ENCODE measurements at places on chromosomes 1 and 21. TPM values are rescaled to one million over a fixed set of nuclear protein-coding genes. Genes with fewer than 3 reads are reported as not detected.

The NUDT4B gene
- polyA plus RNA-seq: not detected

The PAQR6 gene
- polyA plus RNA-seq: 2.0 TPM

The SLC50A1 gene
- polyA plus RNA-seq: 61.8 TPM

The SCNM1 gene
- polyA plus RNA-seq: 57.7 TPM

The CHRNB2 gene
- polyA plus RNA-seq: not detected

The CASZ1 gene
- polyA plus RNA-seq: 10.1 TPM

The CD160 gene
- not detected for polyA plus RNA-seq

DNA sequence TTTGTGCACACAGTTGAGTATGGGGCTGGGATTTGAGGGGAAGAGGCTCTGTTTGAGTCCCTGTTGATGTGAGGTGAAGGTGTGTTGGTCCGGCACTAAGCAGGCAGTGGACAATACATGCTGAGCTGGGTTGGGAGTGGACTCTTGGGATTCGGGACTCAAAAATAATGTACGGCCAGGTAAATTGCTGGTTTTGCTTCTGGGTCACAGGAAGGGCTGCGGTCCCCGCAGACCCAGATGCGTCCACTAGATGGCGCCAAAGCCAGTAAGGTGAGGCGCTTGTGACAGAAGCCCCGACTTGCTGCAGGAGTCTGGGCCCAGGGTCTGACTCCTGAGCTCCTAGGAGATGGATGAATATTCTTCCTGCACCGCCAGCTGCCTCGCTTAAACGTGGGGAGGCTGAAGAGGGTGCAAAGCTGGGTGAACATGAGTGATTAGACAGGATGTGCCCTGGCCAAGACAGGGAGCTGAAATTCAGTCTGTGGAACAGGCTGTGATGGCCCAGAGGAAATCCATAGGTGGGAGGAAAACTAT lies 61.4 kb downstream of the ACBD3 start:
- no peak overlapping the region for H3K27ac ChIP-seq
- no peak overlapping the region for H3K4me3 ChIP-seq
- no peaks in the 10 kb centered on the region for H3K27me3 ChIP-seq

DNA sequence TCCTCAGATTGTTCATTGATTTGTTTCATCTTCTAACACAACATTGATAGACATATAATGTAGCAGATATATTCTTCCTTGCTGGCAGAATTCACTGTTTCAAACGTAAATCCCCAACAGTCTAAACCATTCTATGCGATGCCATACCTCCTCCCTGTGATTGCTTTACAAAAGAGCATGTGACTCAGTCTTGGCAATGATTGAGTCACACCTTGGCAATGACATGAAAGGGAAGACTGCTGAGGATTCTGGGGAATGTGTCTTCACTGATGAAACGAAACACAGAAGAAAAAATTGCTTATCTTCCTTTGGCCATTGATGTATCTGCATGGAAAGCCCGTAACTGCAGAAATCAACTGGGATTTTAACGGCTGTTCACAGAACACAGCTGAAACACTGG lies 409.6 kb upstream of the ZRANB2 start:
- no peaks in the 10 kb centered on the region for H3K4me1 ChIP-seq
- H3K36me3 ChIP-seq: no peaks in the 10 kb centered on the region
- no peak overlapping the region for H3K27ac ChIP-seq
- no peak overlapping the region for H3K4me3 ChIP-seq
- no peaks in the 10 kb centered on the region for H3K27me3 ChIP-seq

DNA sequence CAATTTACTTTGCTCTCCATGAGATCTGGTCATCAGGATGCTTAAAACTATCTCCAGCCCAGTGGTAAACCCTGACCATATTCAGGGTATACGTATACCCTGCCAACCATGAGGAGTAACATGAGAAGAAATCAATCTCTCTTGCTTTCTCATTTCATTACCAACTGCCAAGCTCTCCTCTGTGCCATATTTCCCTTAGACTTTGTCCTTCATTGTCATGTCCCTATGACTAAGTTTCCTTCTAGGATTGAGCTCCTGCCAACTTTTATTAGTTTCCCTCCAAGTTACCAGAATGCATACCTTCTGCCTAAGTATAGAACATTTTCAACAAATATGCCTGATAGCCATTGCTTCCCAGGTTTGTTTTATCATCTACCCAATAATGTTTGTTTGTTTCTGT lies 1113.9 kb upstream of the B3GALT2 start:
- H3K27me3 ChIP-seq: no peaks in the 10 kb centered on the region
- no peaks in the 10 kb centered on the region for H3K36me3 ChIP-seq
- no peak overlapping the region for H3K27ac ChIP-seq
- no peak for DNase-seq

DNA sequence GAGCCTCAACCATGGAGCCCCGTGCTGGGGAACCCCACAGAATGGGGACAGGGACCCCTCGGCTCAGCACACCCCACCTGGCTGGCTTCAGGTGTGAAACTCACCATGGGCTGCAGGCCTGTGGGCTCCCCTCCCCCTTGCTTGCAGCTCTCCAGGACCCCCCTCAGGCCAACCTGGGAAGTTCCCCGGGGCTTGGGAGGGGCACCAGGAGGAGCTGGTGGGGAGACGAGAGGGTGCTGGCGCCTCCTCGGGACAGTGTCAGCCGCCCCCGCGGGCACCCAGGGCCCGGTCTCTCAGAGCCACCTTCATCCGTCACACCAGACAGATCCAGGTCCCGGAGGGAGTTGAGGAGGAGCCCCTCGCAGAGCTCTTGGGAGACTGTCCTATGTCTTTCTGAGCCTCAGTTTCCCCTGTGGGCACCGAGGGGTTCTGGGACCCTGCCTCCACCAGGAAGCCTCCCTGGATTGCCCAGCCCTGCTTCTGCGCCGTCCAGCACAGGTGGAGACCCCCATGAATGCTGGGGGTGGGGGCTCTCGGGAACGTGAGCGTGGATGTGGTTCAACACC lies 657 bp upstream of the TNFRSF18 start:
- H3K27ac ChIP-seq: no peak overlapping the region
- H3K4me1 ChIP-seq: no peaks in the 10 kb centered on the region
- H3K36me3 ChIP-seq: no peaks in the 10 kb centered on the region
- H3K27me3 ChIP-seq: no peaks in the 10 kb centered on the region
- no peak overlapping the region for H3K4me3 ChIP-seq

- H3K36me3 ChIP-seq: no peaks in the 10 kb centered on the region
- no peaks in the 10 kb centered on the region for H3K27me3 ChIP-seq
- no peak for DNase-seq
- peaks cover 11% of the 10 kb centered on the region for H3K4me1 ChIP-seq
- peak overlapping the region; percentile 66 for H3K4me3 ChIP-seq
Measured at GRCh38 chr1:32350785-32351398, 11.4 kb downstream of the FAM229A start.

DNA sequence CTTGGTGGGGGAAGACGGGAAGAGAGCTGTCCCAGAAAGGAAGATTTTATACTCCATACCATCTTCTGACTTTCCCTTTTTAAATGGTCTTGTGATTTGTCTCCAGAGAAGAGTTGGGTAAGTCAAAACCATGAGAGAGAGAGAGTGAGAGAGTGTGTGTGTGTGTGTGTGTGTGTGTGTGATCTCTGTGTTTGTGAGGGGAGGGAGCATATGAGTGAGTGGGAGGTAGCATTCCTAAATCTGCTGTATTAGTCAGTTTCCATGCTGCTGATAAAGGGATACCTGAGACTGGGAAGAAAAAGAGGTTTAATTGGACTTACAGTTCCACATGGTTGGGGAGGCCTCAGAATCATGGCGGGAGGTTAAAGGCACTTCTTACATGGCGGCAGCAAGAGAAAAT lies 102.0 kb upstream of the VANGL1 start:
- DNase-seq: no peak
- no peak overlapping the region for H3K27ac ChIP-seq
- H3K4me1 ChIP-seq: no peaks in the 10 kb centered on the region
- no peak overlapping the region for H3K4me3 ChIP-seq

DNA sequence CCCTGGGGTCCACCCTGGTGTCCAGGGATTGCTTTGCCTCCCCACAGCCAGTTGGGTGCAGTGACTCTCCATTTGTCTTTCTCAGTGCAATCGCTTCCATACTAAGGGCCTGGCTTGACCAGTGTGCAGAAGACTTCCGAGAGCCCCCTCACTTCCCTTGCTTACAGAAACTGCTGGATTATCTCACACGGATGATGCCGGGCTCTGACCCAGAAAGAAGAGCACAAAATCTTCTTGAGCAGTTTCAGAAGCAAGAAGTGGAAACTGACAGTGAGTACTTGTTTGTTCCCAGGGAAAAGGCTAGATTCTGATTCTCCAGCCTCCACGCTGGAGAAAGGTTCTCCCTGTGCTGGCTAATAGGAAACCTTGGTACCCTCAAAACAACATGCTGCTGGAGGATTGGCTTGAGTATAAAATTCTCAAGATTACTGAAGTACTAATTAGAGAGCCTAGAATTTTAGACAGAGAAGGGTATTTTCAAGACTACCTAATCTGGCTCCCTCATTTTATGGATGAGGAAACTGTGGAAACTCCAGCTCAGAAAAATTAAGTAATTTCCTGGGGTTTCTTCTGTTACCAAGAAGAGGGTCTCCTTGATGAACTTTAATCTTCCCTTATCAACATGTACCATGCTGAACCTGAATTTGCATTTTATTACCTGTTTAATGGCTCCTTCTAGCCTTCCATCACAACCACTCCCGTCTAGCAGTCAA lies 75.8 kb downstream of the RGL1 start:
- no peak for DNase-seq
- H3K4me3 ChIP-seq: no peak overlapping the region
- peaks cover 18% of the 10 kb centered on the region for H3K4me1 ChIP-seq
- no peaks in the 10 kb centered on the region for H3K27me3 ChIP-seq
- H3K36me3 ChIP-seq: peaks cover 6% of the 10 kb centered on the region
- no peak overlapping the region for H3K27ac ChIP-seq

GRCh38 chr1:56429288-56429687 lies 150.1 kb downstream of the PLPP3 start:
- H3K27me3 ChIP-seq: no peaks in the 10 kb centered on the region

GRCh38 chr1:83692524-83693381 lies 306.2 kb downstream of the TTLL7 start:
- H3K4me3 ChIP-seq: no peak overlapping the region
- DNase-seq: peak; percentile 42
- no peaks in the 10 kb centered on the region for H3K4me1 ChIP-seq
- no peak overlapping the region for H3K27ac ChIP-seq
- H3K27me3 ChIP-seq: no peaks in the 10 kb centered on the region

GRCh38 chr1:185271921-185272320 lies 45.1 kb downstream of the IVNS1ABP start:
- H3K4me3 ChIP-seq: no peak overlapping the region
- H3K27me3 ChIP-seq: no peaks in the 10 kb centered on the region
- no peak overlapping the region for H3K27ac ChIP-seq

GRCh38 chr1:169201084-169201619 lies 94.7 kb downstream of the ATP1B1 start:
- no peaks in the 10 kb centered on the region for H3K27me3 ChIP-seq
- DNase-seq: no peak
- H3K27ac ChIP-seq: no peak overlapping the region

GRCh38 chr1:226702318-226702956 lies 36.6 kb downstream of the ITPKB start:
- H3K4me3 ChIP-seq: no peak overlapping the region
- H3K27me3 ChIP-seq: no peaks in the 10 kb centered on the region
- DNase-seq: no peak
- peaks cover 5% of the 10 kb centered on the region for H3K4me1 ChIP-seq

GRCh38 chr1:100713626-100714025 lies 5.9 kb upstream of the VCAM1 start:
- no peak for DNase-seq
- peaks cover 2% of the 10 kb centered on the region for H3K4me1 ChIP-seq
- no peak overlapping the region for H3K4me3 ChIP-seq
- H3K27me3 ChIP-seq: no peaks in the 10 kb centered on the region
- no peaks in the 10 kb centered on the region for H3K36me3 ChIP-seq
